ENCODE measurements at places on chromosomes 12 and 14. TPM values are rescaled to one million over a fixed set of nuclear protein-coding genes. Genes with fewer than 3 reads are reported as not detected.

EEA1 gene
- 53.7 TPM for total RNA-seq

- DNase-seq, result no peak
Observed at GRCh38 chr12:1926251-1926657, 7.8 kb upstream of the CACNA2D4 start.

RNASE12 gene
- not detected for total RNA-seq

PROX2 gene
- not detected for total RNA-seq

DNA sequence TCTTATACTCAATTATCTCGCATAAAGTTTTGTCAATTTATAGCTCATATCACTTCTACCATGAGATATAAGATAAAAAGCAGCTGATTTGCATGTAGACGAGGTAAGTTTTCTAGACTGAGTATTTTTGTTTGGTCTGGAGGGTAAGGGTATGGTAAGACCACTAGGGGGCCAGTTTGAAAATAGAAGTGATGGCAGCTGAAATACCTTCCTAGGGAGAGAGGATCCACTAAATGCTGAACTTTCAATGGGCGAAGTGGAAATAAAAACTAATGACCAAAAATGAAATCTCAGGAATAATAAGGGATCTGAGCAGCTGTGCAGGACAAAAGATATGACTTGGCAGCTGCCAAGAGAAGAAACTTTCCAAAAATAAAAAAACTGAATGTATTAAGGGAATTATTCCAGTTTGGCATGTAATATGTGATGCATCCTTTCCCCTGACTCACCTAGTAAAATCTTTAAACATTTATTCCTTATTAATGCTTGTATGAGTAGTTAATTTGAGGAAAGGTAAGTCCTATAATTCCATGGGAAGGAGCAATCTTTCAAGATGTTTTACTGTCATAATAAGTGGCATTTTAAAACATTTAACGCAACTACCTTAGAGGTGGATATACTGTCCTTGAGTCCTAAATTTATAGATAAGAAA is 754.5 kb downstream of the C12orf50 start:
- DNase-seq, result no peak

DNA sequence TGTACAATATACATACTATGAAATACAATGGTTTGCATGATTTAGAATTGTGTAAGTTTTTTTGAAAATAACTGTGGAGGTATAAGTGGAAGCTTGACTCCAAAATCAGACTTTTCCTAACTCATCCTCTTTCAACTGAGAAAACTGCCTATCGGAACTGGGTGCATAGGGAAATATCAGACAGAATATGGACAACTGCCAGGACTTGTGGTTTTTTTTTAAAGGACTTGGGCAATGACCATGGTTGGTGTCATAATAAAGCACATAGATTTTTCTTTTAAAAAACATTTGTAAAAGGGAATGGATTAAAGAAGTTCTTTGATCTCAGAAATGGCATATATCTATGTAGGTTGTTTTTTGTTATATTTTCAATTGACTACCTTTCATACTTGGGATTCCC is 53.3 kb upstream of the LRRK2 start:
- DNase-seq, result no peak

RNASE1 gene
- 139 TPM for total RNA-seq

GRCh38 chr14:24887623-24888304 is 162.2 kb downstream of the STXBP6 start:
- no peak for DNase-seq

- no peak for DNase-seq
Observed at GRCh38 chr12:99146185-99146584, 501.1 kb downstream of the APAF1 start.

DNA sequence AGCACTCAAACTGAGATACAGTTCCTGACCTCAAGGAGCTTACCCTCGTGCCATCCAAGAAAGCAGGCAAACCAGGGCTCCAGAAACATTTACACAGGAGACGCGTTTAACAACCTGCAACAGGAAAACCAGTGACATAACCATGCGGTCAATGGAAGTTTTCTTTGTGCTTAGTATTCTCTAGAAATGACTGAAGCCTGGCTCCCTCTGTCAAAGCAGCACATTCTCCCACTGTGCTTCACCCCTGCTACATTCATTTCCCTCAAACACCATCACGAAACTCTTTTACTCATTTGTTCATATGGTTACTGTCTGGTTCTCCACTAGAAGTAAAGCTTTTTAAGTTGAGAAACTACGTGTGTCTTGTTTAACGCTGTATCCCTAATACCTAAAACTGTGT is 161.3 kb upstream of the CCND2 start:
- no peak for DNase-seq

INSM2 gene
- total RNA-seq, result 0.11 TPM

DLK1 gene
- total RNA-seq, result 87.3 TPM

- no peak for DNase-seq
Observed at GRCh38 chr14:84404246-84404645, 1125.7 kb upstream of the FLRT2 start.

DNA sequence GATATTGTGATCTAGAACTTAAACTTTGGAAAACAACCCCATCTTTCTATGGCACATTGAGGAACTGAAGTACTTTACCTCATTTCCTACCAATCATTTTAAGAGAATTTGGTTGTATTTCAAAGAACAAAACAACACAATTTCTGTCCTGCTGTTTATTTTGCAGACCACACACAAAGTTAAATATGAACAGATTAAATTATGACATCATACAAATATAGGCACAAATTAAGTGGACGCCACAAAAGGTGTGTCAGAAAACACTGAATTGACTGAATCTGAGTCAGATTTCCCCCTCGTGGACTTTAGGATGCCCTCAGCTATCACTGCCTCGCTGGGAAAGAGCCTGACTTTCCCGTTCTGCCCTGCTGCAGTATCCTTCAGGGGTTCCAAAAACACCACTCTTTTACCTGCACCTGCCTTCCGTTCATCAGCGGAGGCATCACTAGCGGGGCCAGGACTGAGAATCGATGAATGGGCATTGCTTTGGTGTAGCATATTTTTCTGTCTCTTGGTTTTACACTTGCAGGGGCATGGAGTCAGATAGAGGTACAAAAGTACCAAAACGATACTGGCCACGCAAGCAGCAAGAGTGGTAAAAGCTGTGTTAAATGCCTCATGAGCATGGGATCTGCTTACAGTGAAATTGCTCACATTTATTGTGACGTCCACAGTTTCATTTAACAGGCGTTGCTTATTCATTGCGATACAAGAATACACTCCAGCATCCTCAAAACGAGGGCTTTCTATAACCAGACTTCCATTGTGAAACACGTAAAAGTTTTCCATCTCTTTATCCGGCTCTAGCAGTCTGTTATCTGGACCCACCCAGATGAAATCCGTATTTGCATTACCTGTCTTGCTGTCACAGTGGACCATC is 2.0 kb upstream of the PCED1B start:
- DNase-seq, result no peak

NT5DC3 gene
- total RNA-seq, result 13.1 TPM

PAPOLA gene
- 327 TPM for total RNA-seq

DNA sequence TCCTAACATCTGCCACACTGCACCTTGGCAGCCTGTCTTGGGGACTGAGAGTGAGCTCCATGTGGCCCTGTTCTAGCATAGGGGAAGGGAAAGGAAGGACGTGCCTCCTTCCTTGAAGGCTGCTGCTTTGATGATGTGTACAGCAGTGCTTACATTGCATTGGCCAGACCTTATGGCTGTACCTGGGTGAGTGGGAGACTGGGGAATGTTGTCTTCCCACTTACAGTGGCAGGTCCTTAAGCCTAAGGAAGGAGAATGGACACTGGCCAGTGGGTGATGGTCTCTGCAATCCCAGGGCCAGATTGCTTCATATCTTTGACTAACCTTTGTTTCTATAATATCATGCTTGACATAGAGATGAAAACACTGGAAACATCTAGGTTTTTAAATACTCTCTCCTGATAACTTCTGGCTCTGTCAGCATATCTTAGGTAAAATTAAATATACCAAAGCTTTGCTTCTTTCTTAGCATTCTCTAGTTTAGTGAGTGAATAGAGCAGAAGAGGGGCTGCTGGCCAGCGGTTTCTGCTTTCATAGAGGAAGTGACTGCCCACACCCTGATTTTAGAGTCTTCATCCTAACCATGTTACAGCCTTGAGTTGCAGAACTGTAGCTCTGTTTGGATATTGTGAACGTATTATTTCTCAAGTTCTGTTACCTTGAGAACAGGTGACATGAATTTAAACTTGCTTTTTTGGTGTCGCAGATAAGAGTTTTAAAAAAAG is 27.2 kb downstream of the KLC1 start:
- no peak for DNase-seq

SRGAP1 gene
- 18.0 TPM for total RNA-seq

CDKN3 gene
- total RNA-seq, result 25.4 TPM

DNA sequence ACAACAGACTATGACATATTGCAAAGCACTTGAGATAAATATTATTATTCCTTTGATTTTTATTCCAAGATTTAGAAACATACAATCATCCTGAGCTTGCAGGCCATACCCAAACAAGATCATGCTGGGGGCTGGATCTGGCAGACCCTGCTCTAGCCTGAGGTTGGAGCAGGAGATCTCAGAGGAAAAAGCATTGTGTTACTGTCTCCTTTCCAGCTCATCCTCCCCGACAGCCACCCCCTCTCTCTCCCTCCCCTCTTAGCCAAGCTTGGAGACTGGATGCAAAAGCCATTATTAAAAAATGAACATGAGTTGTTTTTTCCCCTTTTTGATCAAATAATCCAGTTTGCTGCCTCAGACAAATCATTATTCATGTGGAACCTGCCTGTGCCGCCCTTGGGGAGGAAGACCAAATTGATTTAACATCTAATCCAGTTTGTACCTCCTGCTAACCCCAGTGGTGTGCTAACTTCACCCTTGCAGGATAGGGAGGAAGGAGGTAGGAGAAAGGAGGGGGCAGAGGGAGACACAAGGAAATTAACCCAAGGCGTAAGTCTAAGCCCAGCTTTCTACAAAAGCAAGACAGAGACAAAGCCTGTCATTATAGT is 565.8 kb upstream of the TBX3 start:
- peak; percentile 31 for DNase-seq

ERP27 gene
- 27.3 TPM for total RNA-seq

OTUB2 gene
- 2.0 TPM for total RNA-seq

GRCh38 chr14:105861985-105862465 is 335.6 kb downstream of the TMEM121 start:
- no peak for DNase-seq

DNA sequence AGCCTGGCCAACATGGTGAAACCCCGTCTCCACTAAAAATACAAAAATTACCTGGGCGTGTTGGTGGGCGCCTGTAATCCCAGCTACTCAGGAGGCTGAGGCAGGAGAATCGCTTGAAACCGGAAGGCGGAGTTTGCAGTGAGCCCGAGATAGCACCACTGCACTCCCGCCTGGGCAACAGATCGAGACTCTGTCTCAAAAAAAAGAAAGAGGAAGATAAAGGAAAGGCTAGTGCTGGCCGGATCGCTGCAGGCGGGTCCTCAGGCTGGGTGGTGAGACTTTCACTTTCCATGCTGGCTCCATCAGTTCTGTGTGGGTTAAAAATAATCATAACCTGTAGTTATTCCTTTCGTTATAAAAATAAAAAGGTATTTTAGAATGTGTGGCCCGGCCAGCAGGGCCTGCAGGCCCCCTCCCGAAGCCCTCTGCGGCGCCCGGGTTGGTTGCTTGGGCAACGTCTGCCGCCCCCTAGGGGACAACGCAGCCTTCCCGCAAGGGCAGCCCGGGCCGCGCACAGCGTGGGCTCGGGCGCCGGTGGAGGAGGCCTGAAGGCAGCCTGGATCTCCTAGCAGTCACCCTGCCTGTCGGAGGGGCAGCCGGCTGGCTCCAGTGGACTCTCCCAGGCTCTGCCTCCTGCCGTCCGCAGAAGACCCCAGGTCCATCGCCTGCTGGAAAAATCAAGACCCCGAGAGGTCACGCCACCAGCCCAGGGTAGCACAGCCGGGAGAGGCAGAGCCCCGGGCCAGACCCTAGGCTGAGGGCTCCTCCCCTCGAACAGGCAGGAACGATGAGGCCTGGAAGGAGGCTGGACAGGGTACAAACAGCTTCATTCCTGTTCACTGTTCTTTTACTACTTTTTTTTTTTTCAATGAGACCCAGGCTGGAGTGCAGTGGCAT is 5.0 kb upstream of the SLC25A47 start:
- DNase-seq, result no peak

PMCH gene
- not detected for total RNA-seq

DNA sequence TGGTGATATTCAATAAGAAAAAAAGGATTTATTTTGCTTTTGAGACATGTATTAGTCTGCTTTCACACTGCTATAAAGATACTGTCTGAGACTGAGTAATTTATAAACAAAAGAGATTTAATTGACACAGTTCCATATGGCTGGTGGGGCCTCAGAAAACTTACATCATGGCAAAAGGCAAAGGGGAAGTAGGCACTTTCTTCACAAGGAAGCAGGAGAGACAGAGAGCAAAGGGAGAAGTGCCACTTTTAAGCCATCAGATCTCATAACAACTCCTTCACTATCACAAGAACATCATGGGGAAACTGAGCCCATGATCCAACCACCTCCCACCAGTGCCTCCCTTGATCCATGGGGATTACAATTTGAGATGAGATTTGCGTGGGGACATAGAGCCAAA is 43.9 kb downstream of the BHLHE41 start:
- no peak for DNase-seq

RFX4 gene
- total RNA-seq, result not detected

TAS2R9 gene
- total RNA-seq, result 0.37 TPM

DNA sequence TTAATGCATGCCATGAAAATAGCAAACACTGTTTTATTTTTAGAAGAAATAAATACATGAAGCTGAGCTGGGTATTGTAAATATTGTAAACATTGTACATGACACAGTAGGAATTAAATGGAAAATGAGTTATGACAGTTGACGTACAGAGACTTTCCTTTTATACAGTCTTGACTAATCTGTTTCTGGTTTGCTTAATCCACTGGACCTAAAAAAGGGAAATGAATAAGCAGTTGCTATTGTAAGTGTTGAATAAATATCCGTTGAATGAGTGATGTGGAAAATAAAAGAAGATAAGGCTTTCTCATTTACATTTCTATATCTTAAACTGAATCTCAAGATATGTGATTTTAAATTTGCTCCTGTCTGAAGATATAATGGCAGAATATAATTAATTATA is 15.0 kb downstream of the PMCH start:
- DNase-seq, result no peak

- DNase-seq, result no peak
Observed at GRCh38 chr12:104427547-104427938, 29.2 kb upstream of the CHST11 start.

GRCh38 chr14:57865403-57866198 is at the start of gene SLC35F4:
SLC35F4 (minus strand) TSS chr14:57866092.
- DNase-seq, result no peak

COL2A1 gene
- 2.3 TPM for total RNA-seq

GRCh38 chr12:53300187-53300586 is 692 bp downstream of the MYG1 start:
- no peak for DNase-seq

GRCh38 chr14:20855652-20856291 is 35.4 kb upstream of the RNASE3 start:
- no peak for DNase-seq

DNA sequence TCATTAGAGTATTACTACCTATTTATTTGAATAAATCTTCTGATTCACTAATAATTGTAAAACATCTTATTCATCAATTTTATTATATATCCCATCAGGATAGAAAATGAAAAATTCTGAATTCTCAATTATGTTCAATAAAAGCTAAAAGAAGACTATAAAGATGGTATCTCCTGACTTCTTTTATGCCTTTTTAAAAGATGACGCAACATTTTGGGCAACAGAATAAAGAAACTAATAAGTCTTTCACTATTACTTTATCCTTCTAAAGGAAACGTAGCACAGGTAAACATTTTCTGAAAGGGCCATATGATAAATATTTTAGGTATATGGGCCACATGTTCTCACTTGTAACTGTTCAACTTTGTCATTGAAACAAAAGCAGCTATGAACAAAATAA is 10.1 kb upstream of the ATXN7L3B start:
- no peak for DNase-seq

All from urinary bladder (tissue), 4 donors.